Mucosa of descending colon (tissue), 3 donors: ENCODE measurements at places on chromosomes 2 and 18. TPM values are rescaled to one million over a fixed set of nuclear protein-coding genes. Genes with fewer than 3 reads are reported as not detected.

- no peak for DNase-seq
Observed at GRCh38 chr2:108820482-108820881, 33.9 kb downstream of the CCDC138 start.

- DNase-seq: peak; percentile 15
Observed at GRCh38 chr2:238131761-238132462, 6.6 kb upstream of the KLHL30 start.

DNA sequence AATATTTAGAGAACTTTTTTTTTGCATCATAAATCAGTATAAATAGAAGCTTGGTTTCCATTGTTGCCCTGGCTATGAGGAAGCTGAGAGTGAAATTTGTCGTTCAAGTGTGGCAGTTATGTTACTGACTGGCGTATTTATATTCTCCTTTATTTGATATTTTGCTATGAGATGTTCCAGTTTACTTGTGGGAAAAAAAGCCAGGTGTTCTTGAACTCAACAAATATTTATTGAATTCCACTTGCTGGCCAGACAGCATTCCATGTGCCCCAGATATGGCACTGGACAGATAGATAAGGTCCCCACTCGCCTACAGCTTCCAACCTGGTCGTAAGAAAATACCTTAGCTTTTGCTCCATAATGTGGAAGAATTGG lies 44.7 kb downstream of the NEDD4L start:
- DNase-seq: no peak

- no peak for DNase-seq
Observed at GRCh38 chr2:31151501-31151900, 13.3 kb upstream of the GALNT14 start.

DNA sequence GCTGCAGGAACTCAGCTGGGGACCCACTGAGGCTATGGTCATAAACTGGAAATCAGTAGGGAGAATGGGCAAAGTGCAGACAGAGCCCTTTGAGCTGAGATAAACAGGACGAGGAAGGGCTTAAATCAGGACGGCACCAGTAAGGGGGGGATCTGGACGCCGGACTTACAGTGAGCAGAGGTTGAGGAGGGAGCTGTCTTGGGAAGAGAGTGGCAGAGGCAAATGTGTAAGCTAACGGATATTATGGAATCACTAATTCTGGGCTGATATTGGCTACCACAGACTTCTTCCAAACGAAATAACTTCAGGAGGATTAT lies 539 bp downstream of the CYP27A1 start:
- no peak for DNase-seq

- no peak for DNase-seq
Observed at GRCh38 chr2:120979921-120980320, 244.3 kb downstream of the GLI2 start.

LMAN2L gene
- 21.0 TPM for total RNA-seq

ABCG5 gene
- total RNA-seq: 0.22 TPM
